Activated T-cell treated with anti-CD3 and anti-CD28 coated beads, Interleukin-2, amount 50 U/mL, for 4 hours (primary cell): ENCODE measurements at places on chromosomes 1 and 21.

DNA sequence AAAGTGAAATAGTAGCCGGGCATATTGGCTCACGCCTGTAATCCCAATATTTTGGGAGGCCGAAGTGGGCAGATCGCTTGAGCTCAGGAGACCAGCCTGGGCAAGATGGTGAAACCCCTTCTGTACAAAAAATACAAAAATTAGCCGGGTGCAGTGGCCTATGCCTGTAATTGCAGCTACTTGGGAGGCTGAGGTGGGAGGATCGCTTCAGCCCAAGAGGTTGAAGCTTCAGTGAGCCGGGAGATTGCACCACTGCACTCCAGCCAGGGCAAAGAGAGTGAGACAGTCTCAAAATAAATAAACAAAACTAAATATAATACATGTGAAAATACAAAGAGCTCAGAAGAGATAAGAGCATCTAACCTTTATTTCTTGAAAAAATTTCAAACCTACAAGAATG lies 2.3 kb upstream of the MSTO1 start:
- DNase-seq, result no peak

DNA sequence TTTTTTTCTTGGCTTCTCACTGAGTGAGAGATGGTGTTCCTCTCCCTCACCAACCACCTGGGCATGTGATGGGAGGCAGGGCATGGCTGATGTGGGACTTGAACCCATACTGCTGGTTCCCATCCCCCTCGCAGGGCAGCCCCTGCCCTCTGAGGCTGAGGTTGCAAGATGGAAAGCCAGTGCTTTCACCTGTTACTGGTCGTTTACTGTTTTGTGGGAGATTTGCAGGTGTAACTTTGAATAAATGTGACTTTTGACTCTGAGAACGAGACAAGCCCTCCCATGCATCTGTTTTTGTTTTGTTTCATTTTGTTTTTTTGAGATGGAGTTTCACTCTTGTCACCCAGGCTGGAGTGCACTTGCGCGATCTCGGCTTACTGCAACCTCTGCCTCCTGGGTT lies 21.6 kb downstream of the C1orf167 start:
- no peak for DNase-seq

- no peak for DNase-seq
Observed at GRCh38 chr21:41691205-41692184, 75.4 kb downstream of the RIPK4 start.

DNA sequence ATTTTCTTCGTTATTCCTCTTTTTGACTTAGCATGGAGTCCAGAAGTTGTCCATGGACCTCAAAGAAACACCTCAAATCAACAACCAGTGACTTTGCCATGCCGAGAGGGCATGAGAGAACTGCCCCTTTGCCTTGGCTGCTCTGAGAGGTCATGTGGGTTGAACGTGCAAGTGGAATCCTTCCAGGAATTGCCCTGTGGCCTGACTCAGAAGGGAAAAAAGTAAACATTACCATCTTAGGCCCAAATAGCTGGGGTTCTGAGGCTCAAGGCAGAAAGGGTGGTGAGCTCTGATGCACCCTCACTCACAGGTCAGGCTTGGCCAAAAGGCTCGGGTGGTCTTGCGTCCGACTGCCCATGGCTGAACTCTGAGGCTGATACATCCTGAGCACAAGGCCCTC lies 15.1 kb downstream of the STUM start:
- no peak for DNase-seq

- DNase-seq, result no peak
Observed at GRCh38 chr1:150558303-150558704, 9.1 kb downstream of the ADAMTSL4 start.
